ENCODE measurements at places on chromosomes 5 and 9.

DNA sequence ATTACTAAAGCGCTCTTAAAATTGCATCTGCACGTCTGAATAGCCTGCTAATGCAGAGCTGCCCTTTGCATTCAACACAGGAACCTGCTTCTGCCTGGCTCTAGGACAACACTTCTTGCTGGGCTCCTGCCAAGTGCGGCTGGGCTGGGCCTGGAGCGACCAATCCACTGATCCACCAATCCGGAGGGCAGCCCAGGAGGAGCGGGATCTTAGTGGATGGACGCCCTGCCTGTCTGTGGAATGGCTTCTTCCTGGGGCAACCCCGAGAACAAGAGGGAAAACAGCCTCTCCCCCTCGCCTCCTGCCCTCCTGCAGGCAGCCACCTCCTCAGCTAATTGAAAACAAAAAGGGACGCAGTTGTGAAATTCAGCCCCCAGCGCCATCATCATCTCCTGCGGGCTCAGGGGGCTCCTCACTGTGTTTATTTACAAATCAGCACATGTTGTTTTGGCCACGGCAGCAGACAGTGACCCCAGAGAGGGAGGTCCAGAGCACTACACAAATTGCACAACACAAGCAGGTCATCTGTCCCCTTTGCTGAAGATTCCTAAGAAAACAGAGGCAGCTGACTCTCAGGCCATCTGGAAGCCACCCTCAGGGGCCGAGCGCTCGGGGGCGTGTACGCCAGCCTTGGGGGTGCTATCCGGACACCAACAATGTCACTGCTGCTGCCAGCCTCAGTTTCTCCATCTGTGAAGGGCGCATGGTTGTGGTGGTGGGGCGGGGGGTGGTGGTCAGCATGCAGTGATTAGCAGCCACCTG lies 57.3 kb downstream of the GADD45G start:
- peak; percentile 62 for DNase-seq

DNA sequence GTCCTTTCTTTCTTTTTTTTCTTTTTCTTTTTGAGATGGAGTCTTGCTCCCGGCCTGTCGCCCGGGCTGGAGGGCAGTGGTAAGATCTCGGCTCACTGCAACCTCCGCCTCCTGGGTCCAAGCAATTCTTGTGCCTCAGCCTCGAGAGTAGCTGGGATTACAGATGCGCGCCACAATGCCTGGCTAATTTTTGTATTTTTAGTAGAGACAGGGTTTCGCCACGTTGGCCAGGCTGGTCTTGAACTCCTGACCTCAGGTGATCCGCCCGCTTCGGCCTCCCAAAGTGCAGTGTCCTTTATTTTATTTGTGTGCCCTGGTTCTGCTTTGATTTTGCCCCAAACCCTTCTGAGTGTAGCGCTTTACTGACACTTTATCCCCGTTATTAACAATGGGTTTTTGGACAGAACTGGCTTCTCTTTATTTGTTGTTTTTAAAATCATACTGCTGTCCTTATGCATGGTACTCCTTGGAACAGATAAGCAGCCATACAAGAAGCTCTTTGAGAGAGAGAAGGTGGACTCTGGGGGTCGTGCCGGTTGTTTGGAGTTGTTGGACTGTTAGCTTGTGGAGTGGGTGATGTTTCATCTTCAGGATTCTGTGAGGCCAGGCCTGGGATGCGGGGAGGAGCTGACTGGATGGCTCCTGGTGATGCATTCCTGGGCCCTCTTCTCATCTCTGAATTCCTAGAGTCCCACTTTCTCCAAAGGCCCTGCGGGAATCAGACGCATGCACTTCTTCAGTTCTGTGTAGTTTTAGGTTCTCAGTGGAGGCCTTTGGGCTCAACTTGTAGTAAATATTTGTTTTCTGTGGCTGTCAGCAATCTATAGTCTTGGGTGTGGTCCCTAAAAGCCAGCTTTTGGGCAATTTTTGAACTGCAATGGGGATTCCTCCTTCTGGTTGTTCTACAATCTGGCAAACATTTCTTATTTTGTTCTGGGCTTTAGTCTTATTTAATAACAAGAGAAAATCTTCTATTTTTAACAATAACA lies 47.8 kb downstream of the PTTG1 start:
- DNase-seq, result no peak

DNA sequence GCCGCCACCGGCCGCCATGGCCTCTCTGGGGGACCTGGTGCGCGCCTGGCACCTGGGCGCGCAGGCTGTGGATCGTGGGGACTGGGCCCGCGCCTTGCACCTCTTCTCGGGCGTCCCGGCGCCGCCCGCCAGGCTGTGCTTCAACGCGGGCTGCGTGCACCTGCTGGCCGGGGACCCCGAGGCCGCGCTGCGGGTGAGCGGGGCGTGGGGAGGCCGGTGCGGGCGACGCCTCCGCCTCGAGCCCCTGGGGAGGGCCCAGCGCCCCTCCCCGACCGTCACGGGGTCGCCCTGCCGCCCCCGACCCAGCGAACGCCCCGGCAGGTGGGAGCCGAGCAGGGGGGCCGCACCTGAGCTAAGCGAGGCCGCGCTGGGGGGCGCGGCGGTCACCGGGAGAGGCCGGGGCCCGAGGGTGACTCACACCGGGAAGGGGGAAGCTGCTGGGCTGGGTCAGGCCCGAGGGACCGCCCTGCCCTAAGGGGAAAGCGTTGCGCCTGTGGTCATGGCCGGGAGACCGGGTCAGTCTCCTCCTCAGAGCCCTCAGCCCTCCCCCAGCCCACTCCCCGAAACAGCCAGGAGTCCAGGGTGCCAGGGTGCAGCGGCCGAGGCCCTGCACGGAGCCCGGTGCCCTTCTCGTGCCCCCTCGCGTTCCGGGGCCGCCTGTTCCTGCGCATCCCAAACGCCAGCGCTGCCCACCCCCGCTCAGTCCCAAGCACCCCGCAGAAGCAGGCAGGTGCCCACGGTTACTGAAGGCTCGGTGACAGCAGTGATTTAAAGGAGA lies 510 bp downstream of the NOXA1 start:
- DNase-seq, result peak; percentile 24

- no peak for DNase-seq
These were observed 26.1 kb downstream of the MAMDC2 start for GRCh38 chr9:70069704-70070103.

GRCh38 chr5:132746954-132747615 lies at the start of gene CCNI2:
CCNI2 (plus strand) TSS chr5:132747426; CDS start chr5:132747496, 70 bp downstream.
- no peak for DNase-seq

- no peak for DNase-seq
These were observed 126.2 kb upstream of the ZNF608 start for GRCh38 chr5:124872615-124873014.

DNA sequence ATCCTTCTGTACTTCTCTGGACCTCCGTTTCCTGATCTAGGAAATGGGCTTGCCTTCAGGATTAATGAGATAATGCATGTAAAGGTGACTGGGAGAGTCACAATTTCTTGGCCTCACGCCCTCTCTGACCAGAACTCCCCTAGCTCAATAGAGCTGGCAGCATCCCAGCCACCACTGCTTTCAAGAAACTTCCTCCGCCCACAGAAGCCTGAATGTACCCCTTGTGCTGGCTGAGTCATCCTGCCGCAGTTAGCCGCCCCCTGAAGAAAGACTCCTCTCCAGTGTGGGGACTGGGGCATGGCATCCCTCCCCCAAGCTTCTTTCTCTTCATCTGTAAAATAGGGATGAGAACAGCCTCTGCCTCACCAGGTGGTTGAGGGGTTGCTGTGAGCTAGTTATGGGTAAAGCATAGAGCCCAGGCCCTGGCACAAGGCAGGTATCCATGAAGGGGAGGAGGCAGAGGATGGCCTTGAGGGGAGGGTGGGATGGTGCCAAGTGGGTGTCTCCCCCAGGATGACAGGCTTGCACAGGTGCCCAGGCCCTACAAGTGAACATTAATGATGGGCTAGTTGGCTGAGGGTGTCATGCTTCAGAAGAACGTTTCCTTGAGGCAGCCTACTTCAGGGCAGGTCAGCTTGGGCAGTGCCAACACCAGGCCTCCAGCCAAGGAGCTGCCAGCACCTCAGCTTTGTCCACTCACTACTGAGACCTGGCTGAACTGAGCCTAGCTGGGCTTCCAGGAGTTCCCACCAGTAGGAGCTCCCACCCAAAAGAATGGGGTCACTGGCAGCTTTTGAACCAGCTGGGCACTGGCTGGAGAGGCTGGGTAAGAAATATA lies 3.4 kb downstream of the PDLIM4 start:
- DNase-seq, result peak; percentile 37

DNA sequence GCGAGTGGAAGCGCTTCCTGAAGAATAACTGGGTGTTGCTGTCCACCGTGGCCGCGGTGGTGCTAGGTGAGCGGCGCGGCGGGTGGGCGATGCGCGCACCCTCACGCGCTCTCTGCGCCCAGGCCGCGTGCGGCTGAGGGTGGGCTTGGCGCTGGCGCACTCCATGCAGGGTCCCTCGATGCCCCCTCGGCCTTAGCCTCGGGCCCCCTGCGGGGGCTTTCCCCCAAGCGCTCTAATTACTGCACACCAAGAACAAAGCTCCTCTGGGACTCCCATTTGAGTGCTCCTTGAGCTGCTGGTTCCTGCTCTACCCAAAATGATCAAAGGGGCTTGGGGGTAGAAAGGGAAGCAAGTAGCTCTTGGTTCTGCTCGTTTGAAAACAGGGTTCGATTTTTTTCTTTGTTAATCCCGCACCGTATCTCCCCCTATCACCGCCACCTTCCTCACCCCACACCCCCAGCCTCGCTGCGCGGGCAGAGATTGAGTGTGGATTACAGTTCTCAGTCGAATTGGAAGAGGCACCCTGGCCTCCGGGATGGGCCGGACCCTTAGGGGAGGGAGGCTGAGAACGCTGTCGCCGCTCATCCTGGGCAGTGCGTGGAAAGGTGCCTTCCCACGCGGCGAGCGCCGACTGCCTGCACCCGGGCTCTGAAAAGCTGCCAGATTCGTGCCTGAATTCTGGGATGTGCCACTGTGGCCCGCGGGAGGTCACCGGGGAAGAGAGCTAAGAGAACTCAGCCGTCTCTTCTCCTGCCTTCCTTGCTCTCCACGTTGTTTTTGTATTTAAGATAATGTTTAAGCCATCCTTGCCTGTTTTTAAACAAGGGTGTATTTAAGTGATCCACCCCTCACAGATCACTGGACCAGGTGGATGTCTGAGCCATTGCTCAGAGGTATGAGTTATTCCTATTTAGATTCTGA lies 697 bp downstream of the SLC1A1 start:
- no peak for DNase-seq

DNA sequence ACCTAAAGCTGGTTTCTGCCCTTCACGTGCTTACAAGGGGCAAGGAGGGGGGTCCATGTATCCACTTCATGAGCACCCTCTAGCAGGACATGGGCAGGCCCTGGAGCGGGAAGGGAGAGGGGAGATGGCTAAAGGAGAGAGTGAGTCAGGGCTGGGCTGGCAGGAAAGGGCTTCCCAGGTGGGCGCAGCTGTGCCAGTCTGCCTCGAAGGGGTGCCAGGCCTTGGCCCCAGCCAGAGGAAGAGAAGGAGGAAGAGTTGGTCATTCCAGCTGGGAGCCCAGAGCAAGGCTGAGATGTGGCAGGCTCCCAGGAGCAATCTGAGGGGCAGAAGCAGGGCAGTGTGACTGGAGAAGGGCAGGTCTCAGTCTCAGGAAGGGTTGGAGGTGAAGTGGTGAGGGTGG lies 24.7 kb downstream of the TRIM14 start:
- no peak for DNase-seq

DNA sequence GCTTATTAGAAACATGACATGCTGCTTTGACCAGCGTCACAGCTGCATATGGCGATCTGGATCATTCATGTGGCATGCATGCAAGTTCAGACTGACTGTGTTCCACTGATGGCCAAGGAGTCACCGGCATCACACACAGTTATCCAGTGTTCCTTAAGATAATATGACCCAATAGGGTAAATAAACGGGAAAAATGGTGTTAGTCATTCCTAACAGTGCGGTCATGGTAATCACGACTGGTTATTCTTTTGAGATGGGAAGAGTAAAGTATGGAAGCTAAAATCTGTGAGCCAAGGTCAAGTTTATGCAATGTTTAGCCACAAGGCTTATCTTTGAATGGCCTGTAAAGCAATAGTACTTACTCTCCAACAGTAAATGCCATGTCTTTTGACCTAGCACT lies 29.3 kb upstream of the LVRN start:
- DNase-seq, result no peak

- no peak for DNase-seq
These were observed 89.7 kb downstream of the DAPK1 start for GRCh38 chr9:87587356-87587745.

DNA sequence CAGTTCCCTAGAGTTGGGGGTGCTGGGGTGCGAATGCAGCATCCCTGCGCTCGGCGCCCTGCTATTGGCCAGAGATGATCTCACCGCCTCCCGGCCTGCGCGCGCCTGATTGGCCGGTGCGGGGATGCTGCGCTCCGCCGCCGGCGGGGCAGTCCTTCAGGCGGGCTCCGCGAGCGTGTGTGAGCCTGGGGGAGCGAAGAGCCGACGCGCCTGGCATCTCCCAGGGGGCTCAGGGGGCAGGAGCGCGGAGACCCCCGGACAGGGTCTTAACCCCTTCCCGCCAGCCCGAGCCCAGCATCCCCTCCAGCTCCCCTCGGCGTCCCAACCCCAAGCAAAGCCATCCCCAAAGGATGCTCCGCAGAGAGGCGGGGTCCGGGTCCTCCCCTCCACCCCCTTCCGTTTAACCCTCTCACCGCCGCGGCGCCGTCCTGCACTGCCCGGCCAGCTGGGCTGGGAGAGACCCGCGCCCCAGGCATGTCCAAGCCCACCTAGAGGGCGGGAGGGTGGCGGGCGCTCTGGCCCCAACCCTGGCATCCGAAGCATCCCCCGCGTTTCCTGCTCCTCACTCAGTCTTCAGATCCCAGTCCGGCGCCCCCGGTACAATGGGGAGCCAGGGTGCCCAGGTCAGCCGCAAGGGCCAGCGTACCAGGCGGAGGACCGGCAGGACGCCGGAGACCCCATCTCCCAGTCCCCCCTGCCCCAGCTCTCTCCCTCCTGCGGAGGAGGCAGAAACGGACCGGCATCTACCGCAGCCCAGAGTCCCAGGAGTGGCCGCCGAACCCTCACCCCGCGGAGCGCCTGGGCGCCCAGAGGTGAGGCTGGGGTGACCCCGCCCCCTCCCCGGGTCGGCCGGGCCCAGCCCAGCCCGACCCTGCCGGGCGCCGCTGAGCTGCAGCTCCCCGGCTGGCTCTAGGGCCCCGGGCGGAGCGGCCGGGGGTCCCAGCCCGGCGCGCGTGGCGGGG lies 19.3 kb upstream of the TOR2A start:
- no peak for DNase-seq

GRCh38 chr5:109900911-109901627 lies 211.3 kb downstream of the MAN2A1 start:
- no peak for DNase-seq

DNA sequence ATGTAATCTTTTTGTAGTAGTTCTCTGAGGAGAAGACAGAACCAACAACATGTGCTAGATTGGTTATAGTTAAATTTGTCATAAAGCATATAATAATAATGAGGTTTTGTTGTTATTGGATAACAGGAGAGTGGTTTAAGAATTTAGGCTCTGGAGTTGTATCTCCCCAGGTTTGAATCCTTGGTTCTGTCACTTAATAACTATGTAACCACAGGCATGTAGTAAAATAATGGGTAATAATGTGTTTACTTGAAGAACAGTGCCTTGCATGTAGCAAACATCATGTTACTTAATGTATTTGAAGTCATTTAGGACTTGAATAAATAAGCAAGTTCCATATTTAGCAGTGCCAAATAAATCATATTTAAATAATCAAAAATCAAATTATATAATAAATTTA lies 55.8 kb downstream of the NSD1 start:
- DNase-seq, result no peak
